ENCODE measurements at places on chromosomes 13 and 19.

GRCh38 chr13:51501592-51502152, 48.8 kb upstream of the INTS6 start:
- no peak for DNase-seq

DNA sequence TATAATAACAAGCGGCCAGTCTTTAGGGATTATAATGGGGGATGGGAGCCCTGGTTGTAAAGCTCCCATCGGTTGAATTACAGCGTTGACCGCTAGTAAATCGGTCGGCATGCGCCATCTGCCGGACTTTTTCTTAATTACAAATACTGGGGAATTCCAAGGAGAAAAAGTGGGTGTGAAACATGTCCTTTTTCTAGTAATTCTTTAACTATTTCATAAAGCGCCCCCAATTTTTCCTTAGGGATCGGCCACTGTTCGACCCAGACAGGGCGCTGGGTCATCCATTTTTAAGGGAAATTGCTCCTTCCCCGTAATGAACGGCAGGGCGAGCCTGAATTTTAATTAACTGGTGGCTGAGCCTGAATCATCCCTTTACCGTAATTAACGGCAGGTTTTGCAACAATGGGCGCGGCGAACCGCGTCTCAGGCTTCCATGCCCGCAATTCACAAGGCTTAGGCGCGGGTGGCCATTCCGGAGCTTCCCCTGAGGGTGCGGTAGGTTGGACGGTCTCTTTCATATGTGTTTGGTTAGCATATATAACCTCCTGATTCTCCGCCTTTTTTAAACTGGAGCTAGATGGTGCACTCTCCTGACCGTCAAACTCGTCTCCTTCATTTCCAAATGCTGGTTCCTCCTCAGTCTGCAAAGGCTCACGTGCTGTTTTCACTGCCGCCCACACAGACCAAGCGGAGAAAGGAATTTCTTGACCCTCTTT, 30.2 kb upstream of the EVI5L start:
- DNase-seq: peak; percentile 78

DNA sequence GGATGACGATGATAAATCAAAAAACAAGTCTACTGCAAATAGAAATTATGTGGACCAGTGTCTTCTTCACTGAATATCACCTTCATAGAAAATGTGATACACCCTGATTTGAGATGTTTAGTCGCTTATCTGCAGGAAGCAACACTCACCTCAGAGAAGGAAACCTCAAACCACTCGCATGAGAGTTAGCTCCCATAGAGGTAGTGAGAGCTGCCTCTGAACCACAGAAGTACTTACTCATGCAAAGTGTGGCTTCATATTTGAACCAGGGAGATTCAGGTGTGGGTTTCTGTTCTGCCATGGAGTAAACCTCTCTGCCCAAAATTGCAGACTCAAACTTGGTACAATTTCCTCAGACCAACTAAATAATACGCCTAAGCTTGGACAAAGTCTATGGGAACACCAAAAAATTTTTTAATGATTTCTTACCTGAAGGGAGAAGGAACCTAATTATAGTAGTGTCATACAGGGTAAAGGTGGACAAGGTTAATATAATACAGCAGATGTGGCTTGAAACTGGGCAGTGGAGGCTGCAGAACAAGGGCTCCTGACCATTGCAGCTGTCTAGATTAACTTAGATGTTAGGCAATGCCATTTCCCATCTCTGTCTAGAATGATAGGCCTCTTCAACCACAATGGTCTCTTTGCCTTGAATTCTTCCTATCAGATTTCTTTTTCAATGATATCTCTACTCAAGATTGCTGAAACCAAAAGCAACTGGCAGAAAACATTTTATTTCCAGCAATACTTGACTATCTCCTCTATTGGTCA, 29.6 kb upstream of the RCBTB2 start:
- DNase-seq: peak; percentile 68

GRCh38 chr13:43990021-43990420, 110.3 kb downstream of the LACC1 start:
- DNase-seq: no peak

DNA sequence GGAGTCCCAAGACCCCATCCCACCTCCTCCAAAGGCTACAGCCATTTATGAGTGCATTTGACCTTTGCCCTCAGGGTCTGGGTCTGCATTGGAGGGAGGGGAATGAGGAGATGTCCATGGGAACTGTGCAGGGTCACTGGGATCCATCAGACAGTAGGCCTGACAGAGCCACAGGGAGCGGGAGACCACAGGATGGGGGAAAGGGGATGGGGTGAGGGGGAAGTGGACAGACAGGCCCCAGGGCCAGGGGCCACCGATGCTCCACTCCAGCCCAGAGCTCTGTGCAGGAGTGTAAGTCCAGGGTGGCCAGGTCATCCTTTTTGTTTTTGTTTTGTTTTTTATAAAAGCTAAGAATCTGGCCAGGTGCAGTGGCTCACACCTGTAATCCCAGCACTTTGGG, 82.5 kb downstream of the CHST8 start:
- no peak for DNase-seq

DNA sequence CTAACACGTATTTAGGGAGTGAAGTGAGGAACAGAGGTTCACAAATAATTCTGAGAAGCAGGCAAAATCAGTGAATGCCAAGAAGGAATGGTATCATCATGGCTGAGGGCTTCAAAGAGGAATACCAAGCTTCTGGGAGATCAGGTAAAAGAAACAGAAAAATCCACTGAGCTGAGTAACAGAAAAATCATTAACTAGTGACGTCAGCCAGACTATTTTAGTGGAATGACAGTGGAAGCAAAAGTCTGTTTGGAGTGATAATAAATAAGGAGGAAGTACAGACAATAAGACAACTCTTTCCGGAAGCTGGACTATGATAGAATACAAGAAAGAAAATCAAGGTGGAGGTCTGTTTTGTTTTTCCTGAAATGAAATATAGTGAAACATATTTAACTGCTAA, 83.5 kb downstream of the SACS start:
- no peak for DNase-seq

GRCh38 chr13:49356223-49356622, 87.6 kb downstream of the CAB39L start:
- DNase-seq: no peak

DNA sequence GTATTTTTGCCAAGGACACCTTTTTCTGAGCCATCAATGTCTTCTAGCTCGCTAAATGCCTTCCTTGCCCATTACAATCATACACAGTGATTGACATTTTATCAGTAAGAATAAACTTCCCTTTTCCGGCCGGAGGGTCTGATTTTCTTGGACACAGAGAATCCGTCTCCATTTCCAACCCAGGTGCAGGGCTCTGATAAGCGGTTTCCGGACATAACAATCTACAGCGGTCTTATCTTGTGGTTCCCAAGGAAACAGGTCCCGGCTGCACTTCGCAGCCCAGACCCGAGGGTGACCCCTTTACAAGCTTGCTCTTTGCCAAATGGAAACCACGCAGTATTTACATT, 5.1 kb upstream of the ZNF77 start:
- no peak for DNase-seq

DNA sequence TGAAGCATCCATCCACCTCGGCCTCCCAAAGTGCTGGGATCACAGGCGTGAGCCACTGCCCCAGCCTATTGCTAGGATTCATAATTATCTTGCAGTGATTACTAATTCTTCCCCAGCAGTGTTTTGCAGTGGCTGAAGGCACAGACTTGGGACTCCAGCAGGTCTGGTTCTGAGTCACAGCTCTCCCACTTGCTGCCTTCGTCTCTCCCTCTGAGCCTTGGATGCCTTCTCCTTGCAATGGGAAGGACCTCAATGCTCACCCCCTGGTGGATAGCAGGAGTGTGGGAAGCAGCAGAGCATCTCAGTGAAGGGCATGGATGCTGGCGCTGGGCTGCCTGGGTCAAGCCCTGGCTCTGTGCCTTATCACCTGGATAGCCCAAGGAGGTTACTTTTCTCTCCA, 37.6 kb upstream of the SHKBP1 start:
- DNase-seq: no peak

DNA sequence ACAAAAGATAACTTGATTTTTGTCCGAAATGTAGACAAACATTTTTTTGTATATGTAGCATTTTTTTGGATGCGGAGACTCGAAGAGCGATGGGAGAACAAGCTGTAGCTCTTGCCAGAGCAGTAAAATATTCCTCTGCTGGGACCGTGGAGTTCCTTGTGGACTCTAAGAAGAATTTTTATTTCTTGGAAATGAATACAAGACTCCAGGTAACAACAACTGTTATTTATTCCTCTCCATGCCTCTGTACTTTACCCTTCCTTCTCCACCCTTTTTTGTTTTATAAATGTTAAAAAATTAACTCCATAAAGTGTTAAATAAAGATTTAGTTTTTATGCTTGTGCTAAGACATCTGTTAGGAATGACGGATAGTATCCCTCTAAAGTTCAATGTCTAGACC, 184.2 kb downstream of the PCCA start:
- DNase-seq: no peak

- DNase-seq: peak; percentile 41
Measured at GRCh38 chr19:18045307-18046050, 37.5 kb downstream of the ARRDC2 start.
